ENCODE measurements at places on chromosomes 2 and 18. TPM values are rescaled to one million over a fixed set of nuclear protein-coding genes. Genes with fewer than 3 reads are reported as not detected.

FN1 gene
- total RNA-seq = 3,314 TPM

CLEC4F gene
- not detected for total RNA-seq

PLGLB1 gene
- 1.5 TPM for total RNA-seq

PXDN gene
- total RNA-seq = 137 TPM

C2orf80 gene
- total RNA-seq = not detected

HOXD12 gene
- not detected for total RNA-seq

MGAT5 gene
- 15.8 TPM for total RNA-seq

AKAIN1 gene
- total RNA-seq = not detected

TSPYL6 gene
- total RNA-seq = 0.25 TPM

ZRANB3 gene
- 4.8 TPM for total RNA-seq

STAT4 gene
- 0.54 TPM for total RNA-seq

DNA sequence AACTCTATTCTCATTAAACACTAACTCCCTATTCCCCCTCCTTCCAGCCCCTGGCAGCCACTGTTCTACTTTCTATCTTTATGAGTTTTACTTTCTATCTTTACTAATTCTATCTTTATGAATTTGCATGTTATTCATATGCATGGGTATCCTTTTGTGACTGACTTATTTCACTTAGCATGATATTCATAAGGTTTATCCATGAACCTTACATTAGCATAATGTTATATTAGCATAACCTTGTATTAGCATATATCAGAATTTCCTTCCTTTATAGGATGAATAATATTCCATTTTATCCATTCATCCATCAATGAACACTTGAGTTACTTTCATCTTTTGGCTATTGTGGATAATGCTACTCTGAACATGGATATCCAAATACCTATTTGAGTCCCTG lies 41.8 kb downstream of the MSTN start:
- no peak for DNase-seq

GRCh38 chr2:63837036-63837594 lies 4.6 kb upstream of the UGP2 start:
- DNase-seq = no peak

DNA sequence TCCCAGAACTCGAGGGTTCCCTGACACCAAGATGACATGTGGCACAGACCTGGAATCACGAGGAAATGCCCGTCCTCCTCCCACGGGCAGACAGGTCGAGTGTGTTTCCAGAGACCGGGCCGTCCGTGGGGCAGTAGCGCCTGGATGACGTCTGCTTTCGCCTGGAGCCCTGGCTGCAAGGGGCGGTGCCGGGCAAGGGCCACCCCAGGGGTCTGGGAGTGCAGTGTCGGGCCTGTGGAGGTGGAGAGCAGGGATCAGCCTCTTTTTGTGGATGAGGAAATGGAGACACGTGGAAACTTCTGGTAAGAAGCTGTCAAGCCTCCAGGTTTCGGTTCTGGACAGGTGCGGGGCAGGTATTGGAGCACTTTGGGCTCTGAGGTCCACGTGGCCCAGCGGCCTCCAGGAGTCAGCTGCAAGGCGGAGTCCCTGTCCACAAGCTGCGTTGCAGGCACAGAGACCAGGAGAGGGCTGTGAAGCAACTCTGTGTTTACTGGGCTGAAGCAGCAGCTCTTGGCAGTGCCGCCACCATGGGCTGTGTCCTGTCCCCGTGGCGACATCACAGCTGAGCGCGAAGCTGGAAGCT lies 25.6 kb downstream of the NFATC1 start:
- no peak for DNase-seq

DNA sequence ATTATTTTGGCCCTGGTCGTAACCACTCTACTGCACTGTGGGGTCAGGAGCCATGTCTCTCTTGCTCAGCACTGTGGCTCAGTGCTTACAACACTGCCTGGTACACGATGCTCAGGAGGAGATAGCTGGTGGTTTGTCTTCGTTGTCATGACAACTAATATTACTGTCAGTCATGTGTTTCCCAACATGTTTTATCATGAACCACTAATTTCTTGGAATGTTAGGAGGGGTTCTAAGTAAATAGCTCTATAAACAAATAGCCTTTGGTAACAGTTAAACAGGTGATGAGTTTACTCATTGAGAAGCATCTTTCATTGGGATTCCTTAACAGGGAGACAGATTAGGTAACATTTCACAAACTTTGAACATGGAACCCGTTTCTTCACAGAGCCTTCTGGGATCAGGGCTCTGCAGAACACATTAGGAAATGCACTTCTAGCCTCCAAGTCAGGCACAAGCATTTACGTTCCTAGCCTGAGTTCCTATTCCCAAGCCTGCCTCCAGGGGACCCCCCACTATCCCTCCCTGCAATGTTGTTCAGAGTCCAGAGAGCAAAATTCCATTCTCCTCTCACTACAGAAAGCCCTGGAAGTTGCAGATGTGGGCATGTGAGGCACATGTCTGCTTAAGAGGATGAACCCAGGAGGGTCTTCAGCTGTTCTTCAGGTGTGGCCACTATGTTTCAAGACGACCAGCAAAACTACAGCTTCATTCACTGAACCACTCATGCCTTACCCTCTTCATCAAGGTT lies 6.4 kb upstream of the RBM44 start:
- DNase-seq = peak; percentile 9

GRCh38 chr2:71971493-71971892 lies 176.2 kb downstream of the CYP26B1 start:
- no peak for DNase-seq

GRCh38 chr2:146850746-146851145 lies 994.1 kb upstream of the ACVR2A start:
- no peak for DNase-seq

DNA sequence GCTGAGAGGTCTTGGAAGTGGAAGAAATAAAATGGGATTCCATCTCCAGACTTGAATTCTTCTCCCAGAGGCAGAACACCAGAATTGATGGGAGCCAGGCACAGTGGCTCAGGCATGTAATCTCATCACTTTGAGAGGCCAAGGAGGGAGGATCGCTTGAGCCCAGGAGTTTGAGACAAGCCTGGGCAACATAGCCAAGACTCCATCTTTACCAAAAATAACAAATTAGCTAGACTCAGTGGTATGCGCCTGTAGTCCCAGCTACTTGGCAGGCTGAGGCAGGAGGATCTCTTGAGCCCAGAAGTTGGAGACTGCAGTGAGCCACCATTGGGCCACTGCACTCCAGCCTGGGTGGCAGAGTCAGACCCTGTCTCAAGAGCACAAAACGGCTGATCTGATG lies 144.3 kb downstream of the C1D start:
- DNase-seq = peak; percentile 72

DNA sequence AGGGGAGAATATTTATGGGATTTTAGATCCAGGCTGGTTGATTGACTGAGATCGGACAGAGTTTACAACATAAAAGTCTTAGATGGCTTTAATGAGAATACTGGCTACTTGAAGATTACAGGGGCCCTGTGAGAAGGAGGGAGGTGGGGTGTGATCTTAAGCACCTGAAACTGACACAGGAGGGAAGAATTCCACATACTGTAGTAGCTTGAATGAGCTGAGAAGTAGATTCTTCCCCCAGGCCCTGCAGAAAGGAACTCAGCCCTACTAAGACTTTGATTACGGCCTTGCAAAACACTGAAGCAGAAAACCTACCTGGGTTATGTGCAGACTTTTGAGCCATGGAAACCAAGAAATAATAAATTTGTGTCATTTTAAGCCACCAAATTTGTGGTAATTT lies 1062.9 kb upstream of the GYPC start:
- no peak for DNase-seq

- no peak for DNase-seq
Measured at GRCh38 chr2:174248998-174249592, 763 bp upstream of the OLA1 start.

- peak; percentile 1 for DNase-seq
Measured at GRCh38 chr2:147456779-147457178, 388.1 kb upstream of the ACVR2A start.

DNA sequence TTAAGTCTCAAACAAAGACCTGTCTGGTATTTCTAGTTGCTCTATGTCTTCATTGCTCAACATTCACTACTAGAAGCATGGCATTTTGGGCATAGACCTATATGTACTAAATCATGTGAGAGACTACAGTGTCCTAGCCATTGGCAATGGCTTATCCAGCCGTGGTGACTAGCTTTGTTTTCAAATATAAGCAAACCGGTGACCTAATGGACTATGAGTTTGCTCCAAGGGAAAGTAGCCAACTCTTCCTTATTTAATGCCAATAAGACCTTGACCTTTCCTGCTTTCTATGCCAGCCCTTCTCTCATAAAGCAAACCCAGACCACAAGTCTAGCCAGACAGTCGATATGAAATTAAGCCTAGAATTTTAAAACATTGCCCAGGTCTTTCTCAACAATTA lies 113.7 kb upstream of the CREB1 start:
- peak; percentile 73 for DNase-seq

DNA sequence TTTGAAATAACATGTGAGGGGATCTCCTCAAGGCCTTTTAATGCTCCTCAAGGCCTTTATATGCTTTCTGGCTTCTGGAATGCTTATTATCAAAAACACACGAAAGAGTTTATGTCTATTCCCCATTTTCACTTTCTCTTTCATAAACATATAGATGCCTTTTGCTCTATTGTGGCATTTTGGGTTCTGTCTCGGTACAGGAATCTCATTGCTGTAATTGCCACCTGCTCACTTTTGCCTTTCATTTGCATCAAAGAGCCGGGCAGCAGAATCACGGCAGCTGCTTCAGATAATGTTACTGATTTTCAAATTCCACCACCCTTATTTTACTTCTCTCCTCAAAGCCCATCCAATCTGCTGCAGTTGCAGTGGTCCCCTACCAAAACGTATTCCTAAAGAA lies 54.8 kb upstream of the LPIN2 start:
- DNase-seq = no peak

- DNase-seq = no peak
Measured at GRCh38 chr2:95039363-95039762, 13.9 kb downstream of the MAL start.

GRCh38 chr2:17995593-17995992 lies 117.1 kb downstream of the KCNS3 start:
- DNase-seq = no peak

DNA sequence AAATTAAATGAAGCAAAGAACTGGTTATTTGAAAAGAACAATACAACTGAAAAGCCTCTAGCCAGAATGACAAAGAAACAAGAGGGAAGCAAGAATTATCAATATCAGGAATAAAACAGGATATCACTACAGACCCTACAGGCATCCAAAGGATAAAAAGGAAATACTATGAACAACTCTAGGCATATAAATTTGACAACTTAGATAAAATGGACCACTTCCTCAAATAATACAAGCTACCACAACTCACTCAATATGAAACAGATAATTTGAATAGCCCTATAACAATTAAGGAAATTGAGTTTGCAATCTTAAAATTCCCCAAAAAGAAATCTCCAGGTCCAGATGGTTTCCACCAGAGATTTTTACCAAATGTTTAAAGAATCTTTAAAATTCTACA lies 19.8 kb downstream of the RPRD1A start:
- no peak for DNase-seq

DNA sequence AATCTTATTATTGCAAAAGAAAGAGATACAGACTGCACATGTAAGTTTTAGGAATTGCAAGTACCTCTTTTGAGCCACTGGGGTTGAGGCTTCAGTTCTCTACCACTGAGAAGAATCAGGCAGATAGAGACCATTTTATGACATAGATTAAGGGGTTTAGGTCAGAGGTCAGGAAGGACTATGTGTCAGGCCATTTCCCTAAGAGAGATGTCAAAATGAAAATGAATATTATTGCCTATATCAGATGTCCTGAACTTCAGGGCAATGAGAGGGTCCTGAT lies 113.7 kb downstream of the GATA6 start:
- DNase-seq = no peak

GRCh38 chr2:79511320-79511951 lies 1.4 kb upstream of the CTNNA2 start:
- DNase-seq = peak; percentile 25

DNA sequence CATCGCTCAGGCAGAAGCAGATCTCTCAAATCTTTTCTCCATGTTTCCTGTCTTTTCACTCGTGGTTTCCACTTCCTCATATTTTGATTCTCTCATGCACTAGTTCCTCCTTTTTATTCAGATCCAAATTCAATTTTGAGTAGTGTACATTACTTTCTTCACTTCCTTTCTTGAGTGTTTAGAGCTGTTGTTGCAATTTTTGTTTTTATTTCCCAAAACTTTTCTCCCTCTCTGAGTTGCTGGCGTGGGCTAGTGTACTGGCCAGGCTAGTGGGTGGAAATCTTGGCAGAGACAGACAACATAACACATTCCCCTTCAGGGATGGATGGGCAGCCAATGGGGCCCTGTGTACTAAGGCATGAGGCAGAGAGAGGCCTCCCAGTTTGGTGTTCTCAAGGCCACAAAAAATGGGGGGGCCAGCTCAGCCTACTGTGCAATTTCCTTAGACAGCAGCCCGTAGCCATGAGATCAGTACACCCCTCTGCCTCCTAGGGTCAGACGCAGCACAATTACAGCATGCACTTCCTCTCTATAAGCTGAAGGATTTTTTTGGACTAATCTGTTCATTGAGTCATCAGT lies 145.1 kb upstream of the PID1 start:
- DNase-seq = peak; percentile 75

DNA sequence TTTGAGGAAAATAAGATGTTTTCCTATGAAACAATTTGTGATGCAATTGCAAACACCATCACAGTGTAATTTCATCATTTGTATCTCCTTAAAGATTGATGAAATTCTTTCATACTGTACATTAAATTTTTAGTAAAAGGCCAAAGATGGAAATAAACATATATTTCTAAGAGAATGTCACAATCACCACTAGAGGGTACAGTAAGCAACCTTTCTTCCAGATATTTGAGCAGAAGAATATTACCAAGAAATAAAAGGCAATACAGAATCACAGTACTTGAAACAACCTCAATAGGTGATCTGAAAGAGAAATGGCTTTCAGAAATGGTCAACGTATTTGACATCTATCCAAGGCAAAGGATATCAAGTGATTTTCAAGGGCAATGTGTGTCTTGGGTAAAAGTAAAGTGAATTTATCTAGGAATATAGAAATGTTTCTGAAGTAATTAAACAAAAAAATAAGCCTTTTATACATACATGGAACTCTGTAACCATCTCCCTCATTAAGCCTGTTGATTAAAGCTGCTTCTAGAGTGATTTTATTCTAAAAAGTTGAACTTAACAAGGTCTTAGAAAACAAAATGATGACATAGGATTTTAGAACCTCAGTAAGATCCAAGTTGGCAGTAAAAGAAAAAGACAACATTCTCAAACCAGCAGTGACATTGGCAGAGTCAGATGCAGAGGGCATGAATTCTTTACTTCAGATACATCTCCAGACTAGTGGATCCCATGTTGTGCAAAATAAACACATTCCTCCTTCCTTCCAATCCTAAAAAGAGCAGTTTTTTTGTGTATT lies 90.3 kb upstream of the SESTD1 start:
- peak; percentile 52 for DNase-seq

GRCh38 chr2:181312515-181312927 lies 144.7 kb upstream of the ITGA4 start:
- no peak for DNase-seq

DNA sequence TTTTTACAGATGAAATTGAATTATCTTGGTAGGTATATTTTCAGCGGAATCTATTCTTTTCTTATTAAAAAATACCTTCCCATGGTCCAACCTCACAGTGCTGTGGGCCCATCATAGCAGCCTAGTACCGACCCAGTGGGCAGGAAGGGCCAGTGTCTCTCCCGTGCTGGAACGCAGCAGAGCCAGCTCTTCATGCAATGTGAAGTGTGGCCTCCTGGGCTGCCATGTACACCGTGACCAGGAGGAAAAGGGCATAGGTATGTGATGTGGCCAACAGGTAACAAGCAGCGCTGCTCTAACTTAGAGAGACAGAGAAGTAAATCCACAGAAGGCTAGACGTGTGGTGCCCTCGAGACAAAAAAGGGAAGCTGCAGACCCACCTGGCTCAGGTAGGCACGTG lies 221.1 kb upstream of the SALL3 start:
- DNase-seq = no peak

- no peak for DNase-seq
Measured at GRCh38 chr2:88599527-88599926, 27.7 kb downstream of the EIF2AK3 start.
